ENCODE measurements at places on chromosomes 1 and 21.

GRCh38 chr1:20705203-20705755, 12.5 kb downstream of the KIF17 start:
- no peak for DNase-seq

DNA sequence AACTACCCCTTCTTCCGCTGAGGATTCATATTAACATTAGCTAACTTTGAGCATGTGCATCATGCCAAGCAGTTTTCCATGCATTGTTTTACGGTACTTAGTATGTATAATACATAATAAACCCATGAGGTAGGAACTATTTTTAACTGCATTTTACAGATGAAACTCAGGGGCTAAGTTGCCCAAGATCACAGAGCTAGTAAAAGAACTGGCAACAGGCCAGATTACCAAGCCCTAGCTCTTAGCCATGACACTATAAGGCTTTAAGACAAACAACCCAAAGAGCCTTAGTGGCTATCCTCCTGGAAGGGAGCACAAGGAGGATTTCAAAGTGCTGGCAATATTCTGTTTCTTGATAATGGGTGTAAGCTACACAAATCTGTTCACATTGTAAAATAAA, 6.1 kb downstream of the AK2 start:
- DNase-seq, result no peak

- DNase-seq, result no peak
Measured at GRCh38 chr1:224317383-224318045, 12.5 kb downstream of the NVL start.

DNA sequence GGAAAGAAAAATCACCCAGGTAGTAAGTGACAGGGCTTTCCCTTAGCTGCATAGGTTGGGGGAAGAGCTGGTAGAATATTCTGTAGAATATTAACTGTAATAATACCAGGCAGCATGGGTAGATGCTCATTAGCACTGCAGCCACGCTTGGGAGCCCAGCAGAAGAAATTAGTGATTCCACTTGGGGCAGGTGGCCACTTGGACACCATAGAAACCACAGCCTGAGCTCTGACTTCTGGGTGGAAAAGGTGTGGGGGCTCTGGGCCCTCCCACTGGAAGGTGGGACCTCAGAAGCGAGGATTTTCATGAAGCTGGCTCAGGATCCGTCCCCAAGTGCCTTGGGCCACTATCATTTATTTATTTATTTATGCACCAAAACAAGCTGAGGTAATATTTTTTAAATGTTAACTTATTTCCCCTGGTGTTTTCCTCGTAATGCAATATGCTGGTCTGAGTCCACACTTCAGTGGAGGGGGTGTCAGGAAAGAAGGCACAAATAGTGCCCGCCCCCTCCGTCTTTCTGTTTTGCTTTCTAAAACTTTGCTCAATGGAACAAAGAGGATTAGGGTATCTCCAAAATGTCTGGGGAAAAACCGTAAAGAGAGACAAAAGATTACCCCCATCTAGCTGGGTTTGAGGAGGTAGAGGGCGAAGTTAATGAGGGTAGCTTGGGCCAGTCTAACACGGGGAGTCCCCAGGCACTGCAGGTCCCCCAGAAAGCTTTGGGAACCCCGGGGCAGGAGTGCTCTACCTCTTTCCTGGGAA, 75.2 kb upstream of the GADD45A start:
- no peak for DNase-seq

DNA sequence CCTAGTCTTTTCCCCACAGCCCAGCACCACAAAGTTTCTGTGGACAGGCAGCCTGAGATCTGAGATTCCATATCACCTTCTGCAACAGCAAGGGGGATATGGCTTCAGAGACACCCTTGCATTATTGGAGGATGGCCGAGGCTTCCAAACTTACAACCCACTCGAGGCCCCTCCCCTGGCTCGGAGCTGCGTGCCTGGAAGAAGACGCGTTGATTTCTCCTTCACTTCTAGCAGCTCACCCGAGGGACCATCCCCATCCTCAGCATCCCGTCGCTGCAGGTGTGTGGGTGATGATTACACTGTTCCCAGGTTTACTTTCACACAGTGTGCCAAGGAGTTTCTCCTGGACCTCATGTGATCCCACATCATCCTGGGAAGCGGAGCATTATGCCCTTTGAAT, 277.9 kb downstream of the MATN1 start:
- DNase-seq, result no peak

DNA sequence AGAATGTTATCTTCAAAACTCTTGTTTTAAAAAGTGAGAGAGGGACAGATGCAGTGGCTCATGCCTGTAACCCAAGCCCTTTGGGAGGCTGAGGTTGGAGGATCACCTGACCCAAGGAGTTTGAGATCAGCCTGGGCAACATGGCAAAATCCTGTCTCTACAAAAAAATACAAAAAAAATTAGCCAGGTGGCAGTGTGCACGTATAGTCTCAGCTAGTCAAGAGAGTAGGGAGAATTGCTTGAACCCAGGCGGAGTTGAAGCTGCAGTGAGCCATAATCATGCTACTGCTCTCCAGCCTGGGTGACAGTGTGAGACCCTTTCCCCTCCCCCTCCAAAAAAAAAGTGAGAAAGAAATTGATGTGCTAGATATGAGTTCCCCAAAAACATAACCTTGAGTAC, 131.0 kb downstream of the KCNT2 start:
- DNase-seq, result no peak

DNA sequence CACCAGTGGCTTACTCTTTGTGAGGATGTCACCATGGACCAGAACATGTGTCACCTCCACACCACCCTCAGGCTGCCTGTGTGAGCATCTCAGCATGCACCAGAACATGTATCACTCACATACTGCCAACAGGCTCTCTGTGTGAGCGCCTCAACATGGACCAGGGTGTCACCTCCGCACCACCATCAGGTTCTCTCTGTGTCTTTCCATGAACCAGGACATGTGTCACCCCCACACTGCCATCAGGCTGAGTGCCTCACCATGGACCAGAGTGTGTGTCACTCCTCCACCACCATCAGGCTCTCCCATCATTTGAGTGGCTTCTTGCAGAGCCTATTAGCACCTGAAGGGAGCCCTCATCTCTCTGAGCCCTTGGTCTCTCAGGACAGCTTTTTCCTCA, 125.2 kb downstream of the ZNF648 start:
- no peak for DNase-seq

DNA sequence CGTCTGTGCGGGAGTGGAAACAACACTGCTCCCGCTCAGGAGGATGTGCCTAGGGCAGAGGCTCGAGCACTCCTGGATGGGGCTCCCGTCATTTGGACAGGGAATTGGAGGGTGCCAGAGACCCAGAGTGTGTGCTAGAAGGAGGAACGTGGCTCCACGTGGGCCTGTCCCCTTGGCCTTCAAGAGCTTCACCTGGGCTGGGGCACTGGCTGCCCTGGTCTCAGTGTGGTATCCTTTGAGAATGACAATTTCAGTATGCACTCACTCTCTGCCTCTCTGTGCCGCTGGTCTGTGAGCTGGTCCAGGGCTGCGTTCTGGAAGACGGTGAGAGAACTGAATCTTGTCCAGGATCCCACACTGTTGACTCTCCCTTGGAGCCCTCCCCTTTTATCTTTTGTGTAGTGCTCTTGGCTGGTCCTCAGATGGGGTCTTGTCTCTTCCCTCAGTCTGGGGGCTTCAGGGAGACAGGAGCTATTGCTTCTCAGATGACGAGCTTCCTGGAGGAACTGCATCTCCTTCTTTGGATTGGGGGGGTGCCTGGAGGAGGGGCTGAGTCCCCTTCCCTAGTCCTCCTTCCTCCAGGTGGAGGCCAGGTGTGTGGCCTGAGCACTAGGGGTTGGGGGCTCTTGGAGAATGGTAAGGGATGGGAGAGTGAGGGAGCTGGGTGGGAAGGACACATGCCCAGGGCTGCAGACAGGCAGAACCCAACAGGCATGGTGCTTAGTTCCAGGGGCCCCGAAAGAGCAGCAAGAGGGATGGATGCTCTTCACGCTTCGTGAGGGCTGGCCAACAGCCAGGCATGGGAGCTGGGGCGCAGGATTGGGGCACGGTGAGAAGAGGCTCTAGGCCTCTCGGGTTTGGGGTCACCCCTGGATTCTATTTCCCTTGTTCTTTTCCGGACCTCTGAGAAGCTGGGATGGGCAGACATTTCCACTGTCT, 14.8 kb upstream of the ETV3L start:
- no peak for DNase-seq

DNA sequence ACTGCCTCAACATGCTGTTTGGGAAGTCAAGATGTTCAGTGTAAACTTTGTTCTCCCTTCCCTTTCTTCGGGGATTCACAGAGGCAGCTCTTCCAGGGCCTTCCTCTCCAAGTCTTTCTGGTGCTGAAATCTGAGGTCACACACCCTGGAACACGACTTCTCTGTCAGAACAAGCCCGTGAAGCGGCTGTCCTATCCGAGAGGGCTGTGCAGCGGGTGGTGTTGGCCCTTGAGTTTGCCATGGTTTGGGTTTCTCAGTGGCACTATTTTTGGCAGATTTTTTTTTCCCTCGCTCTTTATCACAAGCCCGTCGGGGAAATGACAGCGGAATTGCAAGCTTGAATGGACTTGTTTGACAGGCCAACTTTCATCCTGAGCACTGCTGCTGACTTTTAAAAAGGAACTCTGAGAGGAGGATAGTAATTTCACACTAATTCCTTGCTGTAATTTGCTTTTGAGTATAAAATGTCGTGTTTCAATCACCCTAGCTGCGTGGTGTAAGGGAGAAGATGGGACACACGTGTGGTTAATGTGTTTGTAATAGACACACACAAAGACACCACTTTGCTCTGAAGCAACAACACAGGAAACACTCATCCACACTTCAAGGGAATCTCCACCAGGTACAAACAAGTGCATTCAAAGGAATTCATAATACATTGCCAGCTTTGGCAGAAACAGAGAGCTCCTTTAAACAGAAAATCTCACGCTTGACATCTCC, 60.1 kb upstream of the TARBP1 start:
- no peak for DNase-seq

DNA sequence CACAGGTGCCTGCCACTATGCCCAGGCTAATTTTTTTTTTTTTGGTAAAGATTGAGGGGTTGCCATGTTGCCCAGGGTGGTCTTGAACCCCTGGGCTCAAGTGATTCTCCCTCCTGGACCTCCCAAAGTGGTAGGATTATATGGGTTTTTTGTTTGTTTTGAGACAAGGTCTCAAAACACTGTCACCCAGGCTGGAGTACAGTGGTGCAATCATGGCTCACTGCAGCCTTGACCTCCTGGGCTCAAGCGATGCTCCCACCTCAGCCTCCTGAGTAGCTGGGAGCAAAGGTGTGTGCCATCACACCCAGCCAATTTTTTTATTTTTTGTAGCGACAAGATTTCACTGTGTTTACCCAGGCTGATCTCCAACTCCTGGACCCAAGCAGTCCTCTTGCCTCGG, 8.9 kb upstream of the RCAN3 start:
- no peak for DNase-seq

- DNase-seq, result no peak
Measured at GRCh38 chr1:191579019-191579418, 579.2 kb upstream of the RGS18 start.

- DNase-seq, result no peak
Measured at GRCh38 chr1:96361961-96362360, 359.6 kb upstream of the PTBP2 start.

DNA sequence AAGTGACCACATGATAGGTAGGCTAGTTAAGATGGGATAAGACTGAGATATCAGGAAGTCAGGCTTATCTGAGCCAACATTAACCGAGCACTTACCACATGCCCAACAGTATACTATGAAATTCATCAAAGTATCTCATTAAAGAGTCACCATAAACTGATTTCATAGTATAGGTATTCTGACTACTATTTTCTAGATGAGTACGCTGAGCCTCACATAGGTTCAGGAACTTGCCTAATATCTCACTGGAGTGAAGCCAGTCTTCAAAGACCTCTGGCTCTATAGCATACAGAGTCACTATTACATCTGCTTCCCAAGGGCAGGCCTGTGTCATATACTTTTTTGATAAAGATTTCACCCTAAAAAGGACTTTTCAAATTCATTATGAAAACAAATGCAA, 115.6 kb upstream of the NGF start:
- DNase-seq, result no peak

GRCh38 chr1:108082001-108082400, 117.0 kb upstream of the VAV3 start:
- no peak for DNase-seq

GRCh38 chr1:55301912-55302311, 86.7 kb upstream of the USP24 start:
- DNase-seq, result no peak

GRCh38 chr1:3015744-3016143, 5.5 kb upstream of the ACTRT2 start:
- no peak for DNase-seq

DNA sequence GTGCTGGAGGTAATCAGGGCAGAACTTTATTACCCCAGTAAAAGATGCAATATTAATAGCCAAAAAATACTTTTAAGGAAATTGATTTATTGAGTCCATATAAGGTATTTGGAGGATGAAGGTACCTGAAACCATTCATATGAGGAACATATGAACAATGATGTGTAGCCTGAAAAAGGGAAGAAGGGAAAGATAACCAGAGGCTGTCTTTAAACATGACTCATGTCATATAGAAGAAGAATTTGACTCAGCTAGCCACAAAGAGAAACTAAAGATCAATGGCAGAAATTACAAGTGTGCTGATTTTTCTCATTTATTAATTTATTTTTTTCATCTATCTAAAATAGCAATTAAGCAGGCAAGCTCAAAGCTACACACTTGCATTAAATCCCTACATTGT, 136.2 kb upstream of the DUSP10 start:
- DNase-seq, result no peak

GRCh38 chr21:38993561-38993960, 187.8 kb downstream of the ETS2 start:
- DNase-seq, result no peak

GRCh38 chr1:193070942-193071341, 11.5 kb downstream of the RO60 start:
- DNase-seq, result no peak

GRCh38 chr1:230219174-230220067, 152.4 kb downstream of the GALNT2 start:
- no peak for DNase-seq

DNA sequence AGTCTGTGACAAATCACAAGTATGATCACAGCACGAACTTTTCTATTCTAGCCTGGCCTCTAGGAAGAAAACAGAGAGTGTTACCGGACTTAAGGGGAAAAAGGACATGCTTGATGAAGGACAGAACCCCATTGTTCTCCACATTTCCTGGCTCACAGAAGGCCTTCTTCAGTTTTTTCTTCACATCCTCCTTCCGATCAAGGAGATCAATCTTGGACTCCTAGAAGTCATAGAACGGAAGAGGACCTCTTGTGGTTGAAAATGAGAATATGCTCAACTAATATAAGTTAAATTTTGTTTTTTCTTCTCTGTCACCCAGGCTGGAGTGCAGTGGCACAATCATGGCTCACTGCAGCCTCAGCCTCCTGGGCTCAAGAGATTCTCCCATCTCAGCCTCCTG, 30.3 kb downstream of the YARS1 start:
- DNase-seq, result no peak

- DNase-seq, result no peak
Measured at GRCh38 chr21:35602811-35603362, 457.4 kb downstream of the SETD4 start.

GRCh38 chr21:24275616-24276015, 1331.7 kb downstream of the MRPL39 start:
- DNase-seq, result no peak
